Activated CD4-positive, alpha-beta memory T cell treated with anti-CD3 and anti-CD28 coated beads, Interleukin-2, amount 10 ng/mL, durations not matched to agents 7 days and 5 days (primary cell): ENCODE measurements at places on chromosomes 1 and 21.

GRCh38 chr1:101194746-101195145 is 42.1 kb upstream of the S1PR1 start:
- no peaks in the 10 kb centered on the region for H3K27me3 ChIP-seq
- DNase-seq: no peak
- H3K27ac ChIP-seq: no peak overlapping the region
- no peak overlapping the region for H3K4me3 ChIP-seq

- no peak overlapping the region for H3K27ac ChIP-seq
- H3K27me3 ChIP-seq: no peaks in the 10 kb centered on the region
- no peak for DNase-seq
- H3K36me3 ChIP-seq: peaks cover 38% of the 10 kb centered on the region
- H3K4me1 ChIP-seq: peaks cover 43% of the 10 kb centered on the region
- H3K4me3 ChIP-seq: no peak overlapping the region
Measured at GRCh38 chr1:212737559-212737958, 37.9 kb upstream of the BATF3 start.

DNA sequence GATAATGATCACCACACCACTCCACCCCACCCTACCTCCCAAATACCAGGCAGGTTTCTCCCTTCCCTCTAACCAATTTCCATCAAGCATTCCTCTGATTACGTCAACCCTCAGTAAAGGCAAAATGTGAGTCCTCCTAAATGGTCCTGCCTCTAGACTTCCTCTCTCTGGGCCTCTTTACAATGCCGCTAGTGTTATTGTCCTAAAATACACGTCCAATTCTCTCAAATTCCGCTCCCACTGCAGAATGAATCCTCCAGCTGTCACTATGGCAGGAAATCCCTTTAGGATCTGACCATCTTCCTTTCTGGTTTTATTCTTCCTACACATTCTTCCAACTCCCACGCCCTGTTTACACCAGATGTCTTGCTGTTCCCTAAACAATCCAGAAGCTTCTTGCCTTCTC is 68.7 kb downstream of the DEGS1 start:
- no peak overlapping the region for H3K27ac ChIP-seq
- H3K27me3 ChIP-seq: no peaks in the 10 kb centered on the region
- H3K4me3 ChIP-seq: no peak overlapping the region
- H3K36me3 ChIP-seq: peaks cover 20% of the 10 kb centered on the region

- H3K36me3 ChIP-seq: no peaks in the 10 kb centered on the region
- H3K4me3 ChIP-seq: no peak overlapping the region
- H3K27ac ChIP-seq: no peak overlapping the region
- no peaks in the 10 kb centered on the region for H3K4me1 ChIP-seq
- DNase-seq: no peak
Measured at GRCh38 chr1:59183749-59184317, 113.1 kb upstream of the FGGY start.

DNA sequence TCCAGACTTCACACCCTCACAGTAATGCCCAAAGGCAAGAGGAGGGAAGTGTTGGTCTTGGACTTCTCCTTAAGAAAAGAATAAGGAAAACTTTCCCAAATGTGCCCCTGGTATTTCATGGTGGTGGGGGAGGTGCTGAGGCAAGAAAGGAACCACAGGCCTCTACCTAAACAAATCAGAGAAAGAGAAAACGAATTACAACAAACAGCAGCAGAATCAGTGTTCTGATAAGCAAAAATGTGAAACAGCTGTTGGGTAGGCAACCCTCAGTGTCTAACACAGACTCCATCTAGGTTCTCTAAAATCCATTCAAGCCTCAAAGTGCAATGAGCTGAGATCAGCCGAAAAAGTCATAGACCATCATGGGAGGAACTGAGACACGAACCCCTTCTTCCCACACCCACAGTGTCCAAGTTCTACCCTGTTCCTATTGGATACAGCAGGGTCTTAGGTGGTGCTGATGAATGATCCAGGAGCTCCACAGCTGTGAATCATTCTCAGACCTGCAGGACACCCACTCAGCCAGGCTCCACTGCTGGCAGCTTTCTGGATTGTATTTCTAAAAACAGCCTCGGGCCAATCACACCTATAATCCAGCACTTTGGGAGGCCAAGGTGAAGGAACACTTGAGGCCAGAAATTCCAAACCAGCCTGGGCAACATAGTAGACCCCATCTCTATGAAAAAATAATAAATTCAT is 149.1 kb downstream of the PLPP3 start:
- no peak overlapping the region for H3K27ac ChIP-seq
- H3K4me1 ChIP-seq: no peaks in the 10 kb centered on the region
- no peaks in the 10 kb centered on the region for H3K27me3 ChIP-seq
- DNase-seq: no peak
- H3K36me3 ChIP-seq: no peaks in the 10 kb centered on the region

DNA sequence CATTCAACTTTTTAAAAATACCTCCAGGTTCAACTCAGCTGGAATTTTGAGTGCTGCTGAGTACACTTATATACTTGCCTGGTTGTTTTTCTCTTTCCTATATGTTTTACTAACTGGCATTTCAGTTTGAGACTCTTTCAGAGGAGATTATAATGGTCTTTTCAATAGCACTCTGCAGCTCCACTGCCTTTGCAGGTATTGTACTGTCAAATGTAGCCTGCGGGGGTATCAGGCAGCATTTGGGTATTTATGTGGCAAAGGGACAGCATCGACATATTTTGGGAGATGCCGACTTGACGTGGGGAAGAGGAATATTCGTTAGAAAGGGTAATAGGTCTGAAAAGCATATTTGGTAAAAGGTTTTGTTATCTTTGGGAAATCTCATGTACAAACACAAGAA is 11.1 kb upstream of the TGFBR3 start:
- H3K36me3 ChIP-seq: no peaks in the 10 kb centered on the region
- no peak overlapping the region for H3K4me3 ChIP-seq
- H3K27ac ChIP-seq: no peak overlapping the region
- H3K4me1 ChIP-seq: peaks cover 17% of the 10 kb centered on the region
- no peak for DNase-seq

GRCh38 chr1:194795917-194796593 is 1609.6 kb upstream of the B3GALT2 start:
- H3K27me3 ChIP-seq: no peaks in the 10 kb centered on the region
- no peaks in the 10 kb centered on the region for H3K4me1 ChIP-seq
- DNase-seq: no peak
- H3K27ac ChIP-seq: no peak overlapping the region

DNA sequence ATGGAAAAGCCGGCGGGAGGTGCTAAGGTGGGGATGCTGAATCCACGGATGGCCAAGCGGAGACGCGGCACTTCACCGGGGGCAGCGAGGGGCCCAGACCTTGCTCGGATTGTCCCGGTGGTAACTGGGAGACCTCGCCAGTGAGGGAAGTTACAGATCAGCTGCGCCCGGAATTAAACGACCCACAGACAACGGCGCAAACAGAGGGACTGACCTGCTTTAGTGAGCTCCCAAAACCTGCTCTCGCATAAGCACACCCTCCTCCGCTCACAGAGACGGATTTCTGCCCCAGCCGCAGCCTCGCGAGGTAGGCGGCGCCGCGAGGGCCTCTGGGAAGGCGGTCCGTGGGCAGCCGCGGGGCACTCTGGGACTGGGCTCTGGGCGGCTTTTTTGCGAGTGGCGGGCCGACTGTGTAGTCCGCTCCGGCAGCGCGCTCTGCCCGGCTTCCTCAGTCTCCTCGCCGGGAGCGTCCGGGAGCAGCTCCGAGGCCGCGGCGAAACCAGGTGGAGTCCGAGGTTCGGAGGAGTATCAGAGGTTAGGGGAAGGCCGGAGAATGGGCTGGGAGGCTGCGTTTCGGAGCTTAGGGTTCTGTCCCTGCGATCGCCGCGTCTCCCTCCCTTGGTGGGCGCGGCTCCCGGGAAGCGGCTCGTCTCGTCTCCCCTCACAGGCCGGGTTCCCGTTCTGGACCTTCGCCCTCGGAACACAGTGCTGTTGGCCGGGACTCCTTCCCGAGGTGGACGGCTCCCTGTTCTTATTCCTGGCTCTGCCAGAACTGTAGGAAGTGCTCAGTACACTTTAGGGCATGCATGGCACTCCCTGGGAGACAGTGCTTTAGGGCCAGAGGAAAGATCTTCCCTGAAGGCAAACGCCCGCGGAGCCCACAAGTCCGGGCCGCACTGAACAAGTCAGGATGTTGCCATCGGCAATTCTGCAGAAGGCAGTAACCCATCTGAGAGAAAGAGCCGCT is at the start of gene EXO5:
Gene EXO5, plus strand, starts transcription at position 393 of the 967 bp plus-strand sequence. CDS start 5,778 bp downstream, outside the sequence.
- H3K4me1 ChIP-seq: peaks cover 14% of the 10 kb centered on the region
- H3K4me3 ChIP-seq: peak within 1 kb of the TSS; percentile 76
- peak; percentile 89 for DNase-seq
- peak within 1 kb of the TSS; percentile 77 for H3K27ac ChIP-seq
- no peaks in the 10 kb centered on the region for H3K27me3 ChIP-seq
- H3K36me3 ChIP-seq: peaks cover 65% of the 10 kb centered on the region

GRCh38 chr1:147167365-147167764 is 4.9 kb downstream of the PRKAB2 start:
- H3K4me1 ChIP-seq: peaks cover 23% of the 10 kb centered on the region
- H3K27ac ChIP-seq: no peak overlapping the region
- no peak overlapping the region for H3K4me3 ChIP-seq
- no peak for DNase-seq

GRCh38 chr1:201561601-201562000 is 22.7 kb downstream of the NAV1 start:
- H3K27ac ChIP-seq: no peak overlapping the region
- peaks cover 9% of the 10 kb centered on the region for H3K4me1 ChIP-seq
- H3K4me3 ChIP-seq: no peak overlapping the region
- DNase-seq: no peak
- H3K36me3 ChIP-seq: no peaks in the 10 kb centered on the region

GRCh38 chr1:14009582-14009981 is 309.6 kb downstream of the PRDM2 start:
- no peaks in the 10 kb centered on the region for H3K4me1 ChIP-seq
- no peak overlapping the region for H3K27ac ChIP-seq
- H3K27me3 ChIP-seq: no peaks in the 10 kb centered on the region

DNA sequence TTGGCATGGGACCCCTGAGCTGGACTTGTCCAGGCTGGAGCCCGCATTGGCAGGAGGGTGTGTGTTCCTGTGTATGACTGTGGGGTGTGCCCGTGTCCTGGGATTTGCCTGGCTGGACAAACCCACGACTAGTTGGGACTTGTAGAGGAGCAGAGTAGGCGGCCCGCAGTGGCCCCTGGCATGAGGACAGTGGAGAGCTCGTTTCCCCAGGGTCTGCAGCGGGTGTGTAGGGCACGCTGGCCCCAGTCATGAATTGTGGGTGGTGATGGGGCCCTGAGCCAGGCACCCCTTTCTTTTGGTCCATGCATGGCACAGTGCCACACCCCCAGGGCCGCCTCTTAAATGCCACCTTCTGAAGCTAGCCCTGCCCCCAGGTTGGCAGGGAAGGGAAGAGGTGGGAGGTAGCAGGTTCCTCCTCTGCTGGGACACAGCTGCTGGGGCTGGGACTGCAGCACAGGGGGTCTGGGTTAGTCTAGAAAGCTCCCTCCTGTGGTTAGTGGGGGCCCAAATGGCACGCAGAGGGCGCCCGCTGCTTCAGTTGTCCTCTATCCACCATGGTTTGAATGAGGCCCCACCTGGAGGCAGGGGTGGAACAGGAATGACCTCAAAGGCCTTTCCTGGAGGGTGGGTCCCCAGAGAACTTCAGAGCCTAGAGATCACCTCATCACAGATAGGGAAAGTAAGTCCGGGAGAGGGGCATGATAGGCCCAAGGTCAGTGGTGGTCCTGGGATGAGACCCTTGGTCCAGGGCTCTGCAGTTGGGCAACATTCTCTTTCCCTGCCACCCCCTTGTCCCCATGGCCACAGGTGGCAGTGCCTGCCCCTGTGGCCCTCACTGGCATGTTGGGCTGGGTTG is 4.1 kb downstream of the CROCC start:
- H3K27ac ChIP-seq: no peak overlapping the region
- peaks cover 1% of the 10 kb centered on the region for H3K27me3 ChIP-seq
- H3K36me3 ChIP-seq: no peaks in the 10 kb centered on the region
- H3K4me1 ChIP-seq: peaks cover 19% of the 10 kb centered on the region
- H3K4me3 ChIP-seq: no peak overlapping the region
- DNase-seq: no peak

GRCh38 chr21:44487831-44488230 is 32.5 kb downstream of the LRRC3 start:
- peaks cover 8% of the 10 kb centered on the region for H3K36me3 ChIP-seq
- peaks cover 2% of the 10 kb centered on the region for H3K4me1 ChIP-seq
- peak; percentile 70 for DNase-seq

DNA sequence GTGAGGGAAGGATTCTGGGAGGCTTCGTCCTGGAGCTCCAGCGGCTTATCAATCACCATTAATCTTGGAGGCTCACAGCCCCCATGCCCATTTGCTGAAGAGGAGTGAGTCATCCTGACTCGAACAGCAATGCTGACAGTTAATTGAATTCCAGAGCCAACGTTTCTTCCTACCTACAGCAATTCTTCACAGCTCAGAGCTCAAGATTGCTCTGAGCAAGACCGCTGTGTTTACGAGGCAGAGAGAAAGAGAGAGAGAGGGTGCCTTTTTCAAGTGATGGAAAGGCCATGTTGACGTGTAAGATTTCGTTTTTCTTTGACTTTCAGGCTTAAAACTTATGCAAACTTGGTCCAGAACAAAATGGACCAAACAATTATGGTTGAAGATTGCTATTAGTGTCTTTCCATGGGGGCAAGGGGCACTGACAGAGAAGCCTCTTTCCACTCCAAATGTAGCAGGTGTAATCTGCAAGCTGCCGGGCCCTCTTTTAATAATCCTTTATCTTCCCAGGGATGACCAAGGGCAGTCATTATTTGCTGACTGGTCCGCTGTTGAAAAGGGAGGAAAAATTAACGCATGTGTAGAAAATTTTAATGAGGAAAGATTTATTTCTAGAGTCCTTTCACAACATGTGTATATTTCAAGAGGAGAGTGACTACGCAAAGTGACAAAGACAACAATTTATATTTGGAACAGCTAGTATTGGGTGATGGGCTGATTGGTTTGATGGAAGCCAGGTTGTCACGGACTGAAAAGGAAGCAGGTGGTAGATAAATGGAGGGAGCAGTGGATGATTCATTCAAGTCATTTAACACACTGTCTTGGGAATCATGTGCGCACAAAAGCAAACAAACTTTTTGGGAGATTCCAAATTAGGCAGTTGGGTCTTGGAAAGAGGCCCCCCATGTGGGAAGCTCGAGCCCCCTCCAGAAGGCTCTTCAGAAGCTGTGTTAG is 136.1 kb upstream of the IRF2BP2 start:
- no peaks in the 10 kb centered on the region for H3K36me3 ChIP-seq
- no peak for DNase-seq
- no peak overlapping the region for H3K27ac ChIP-seq
- H3K4me3 ChIP-seq: no peak overlapping the region
- H3K4me1 ChIP-seq: no peaks in the 10 kb centered on the region
- H3K27me3 ChIP-seq: peaks cover 2% of the 10 kb centered on the region

GRCh38 chr1:54199151-54199764 is 572 bp downstream of the CYB5RL start:
- no peak overlapping the region for H3K27ac ChIP-seq
- H3K27me3 ChIP-seq: no peaks in the 10 kb centered on the region
- peaks cover 17% of the 10 kb centered on the region for H3K36me3 ChIP-seq
- H3K4me3 ChIP-seq: peak overlapping the region; percentile 85

DNA sequence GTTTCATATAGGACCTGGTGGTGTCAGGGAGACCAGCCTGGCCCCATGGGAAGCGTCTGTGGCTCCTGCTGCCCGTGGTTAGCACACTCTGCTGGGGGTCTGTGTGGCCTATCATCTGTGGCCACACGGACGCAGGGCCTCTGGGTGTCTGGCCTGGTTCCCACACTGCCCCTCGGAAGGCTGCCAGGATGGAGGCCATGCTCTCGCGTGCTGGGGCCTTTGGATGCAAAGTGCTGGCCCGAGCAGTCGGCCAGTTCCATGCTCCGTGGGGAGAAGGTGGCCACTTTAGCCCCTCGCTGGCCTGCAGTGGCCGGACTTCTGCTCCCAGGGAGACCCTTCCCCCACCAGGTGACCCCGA is 20.8 kb upstream of the LRRC3 start:
- no peak overlapping the region for H3K4me3 ChIP-seq
- no peaks in the 10 kb centered on the region for H3K4me1 ChIP-seq
- no peaks in the 10 kb centered on the region for H3K27me3 ChIP-seq
- no peak for DNase-seq
- H3K36me3 ChIP-seq: peaks cover 2% of the 10 kb centered on the region
- H3K27ac ChIP-seq: no peak overlapping the region
